ENCODE measurements at places on chromosomes 6 and 20.

DNA sequence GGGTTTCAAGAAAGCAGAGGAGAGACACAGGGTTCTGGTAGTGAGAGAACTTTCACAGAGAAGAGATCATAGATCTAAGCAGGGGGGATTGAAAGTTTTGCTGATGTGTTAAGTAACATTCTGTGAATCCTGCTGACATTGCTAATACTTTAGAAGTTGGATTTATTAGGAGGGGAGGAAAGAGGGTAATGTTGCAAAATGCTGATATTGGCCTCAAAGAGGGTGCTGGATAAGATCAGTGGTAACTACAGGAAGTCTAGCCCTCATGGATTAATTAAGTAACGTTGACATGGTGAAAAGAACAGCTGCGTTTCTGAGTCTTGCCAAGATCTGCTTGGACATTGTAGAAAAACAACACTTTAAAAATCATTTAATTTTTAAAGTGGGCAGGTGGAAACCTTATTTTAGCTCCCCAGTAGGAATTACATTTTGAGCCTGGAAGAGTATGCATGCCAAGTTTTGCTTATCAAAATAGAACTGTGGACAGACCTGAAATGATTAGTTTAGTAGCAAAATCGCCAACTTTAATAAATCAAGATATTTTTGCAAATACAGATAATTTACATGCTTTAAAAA, 606.0 kb upstream of the HTR1E start:
- no peak for DNase-seq

DNA sequence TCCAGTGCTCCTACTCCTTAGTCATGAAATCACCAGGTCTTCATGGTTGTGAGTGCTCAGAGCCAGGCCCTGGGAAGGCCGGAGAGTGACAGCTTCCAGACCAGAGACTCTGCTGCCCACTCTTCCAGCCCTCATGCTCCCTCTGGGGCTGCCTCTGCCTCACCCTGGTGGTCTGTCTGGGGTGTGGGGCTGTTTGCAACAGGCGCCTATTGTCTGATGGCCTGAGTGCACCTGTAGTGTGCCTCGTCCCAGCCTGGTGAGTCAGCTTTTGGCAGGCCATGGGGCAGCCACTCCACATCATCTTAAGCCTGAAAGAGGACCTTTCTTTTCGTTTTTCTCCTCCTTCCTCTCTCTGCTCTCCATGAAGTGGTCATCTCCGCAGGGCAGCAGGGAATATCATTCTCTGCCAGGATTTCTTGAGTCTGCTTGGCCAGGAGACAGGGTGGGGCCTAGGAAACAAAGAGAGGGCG, 173.8 kb downstream of the VEGFA start:
- DNase-seq, result no peak

GRCh38 chr6:168884646-168885086, 369.0 kb downstream of the THBS2 start:
- DNase-seq, result peak; percentile 68

GRCh38 chr6:40500227-40500626, 86.9 kb downstream of the LRFN2 start:
- no peak for DNase-seq

DNA sequence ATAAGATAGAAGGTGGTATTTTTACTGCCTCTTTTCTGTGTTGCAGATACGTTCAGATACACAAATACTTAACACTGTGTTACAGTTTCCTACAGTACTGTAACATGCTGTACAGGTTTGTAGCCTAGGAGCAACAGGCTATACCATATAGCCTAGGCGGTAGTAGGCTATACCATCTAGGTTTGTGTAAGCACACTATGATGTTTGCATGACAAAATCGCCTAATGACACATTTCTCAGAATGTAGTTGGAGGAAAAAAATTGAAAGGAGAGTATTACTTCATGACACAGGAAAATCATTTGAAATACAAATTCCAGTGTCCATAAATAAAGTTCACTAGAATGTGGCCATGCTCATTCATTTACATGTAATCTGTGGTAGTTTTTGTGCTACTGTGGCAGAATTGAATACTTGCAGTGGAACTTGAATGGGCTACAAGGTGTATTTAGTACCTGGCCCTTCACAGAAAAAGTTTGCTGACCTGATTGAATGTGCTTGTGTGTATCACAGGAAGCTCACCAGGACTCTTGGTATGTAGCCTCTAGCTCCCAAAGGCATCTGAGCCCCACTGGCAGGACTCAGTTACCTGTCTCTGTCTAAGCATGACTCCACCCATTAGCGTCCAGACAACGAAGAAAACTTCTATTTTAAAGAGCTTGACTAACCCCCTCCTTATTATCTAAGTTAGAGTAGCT, 18.8 kb downstream of the TOP1 start:
- no peak for DNase-seq

GRCh38 chr6:14130435-14131075, 13.0 kb downstream of the CD83 start:
- no peak for DNase-seq

DNA sequence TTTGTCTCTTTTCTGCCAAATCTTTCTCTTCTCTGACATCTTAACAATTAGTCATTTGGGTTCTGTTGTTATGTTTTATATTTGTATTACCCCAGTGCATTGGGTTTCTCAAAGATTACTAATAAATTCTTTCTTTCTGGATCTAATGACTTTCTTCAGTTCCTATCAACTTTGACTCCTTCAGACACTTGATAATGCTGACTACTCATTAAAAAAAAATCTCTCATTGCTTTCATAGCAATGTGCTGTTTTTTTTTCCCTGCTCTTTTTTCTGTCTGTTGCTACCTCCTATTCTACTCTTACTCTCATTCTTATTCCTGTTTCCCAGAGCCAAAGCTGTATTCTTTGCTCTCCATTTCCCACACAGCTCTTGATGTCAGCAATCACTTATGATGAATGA, 81.3 kb upstream of the MAP3K7 start:
- no peak for DNase-seq

GRCh38 chr20:13492001-13492481, 146.7 kb downstream of the TASP1 start:
- DNase-seq, result peak; percentile 23

DNA sequence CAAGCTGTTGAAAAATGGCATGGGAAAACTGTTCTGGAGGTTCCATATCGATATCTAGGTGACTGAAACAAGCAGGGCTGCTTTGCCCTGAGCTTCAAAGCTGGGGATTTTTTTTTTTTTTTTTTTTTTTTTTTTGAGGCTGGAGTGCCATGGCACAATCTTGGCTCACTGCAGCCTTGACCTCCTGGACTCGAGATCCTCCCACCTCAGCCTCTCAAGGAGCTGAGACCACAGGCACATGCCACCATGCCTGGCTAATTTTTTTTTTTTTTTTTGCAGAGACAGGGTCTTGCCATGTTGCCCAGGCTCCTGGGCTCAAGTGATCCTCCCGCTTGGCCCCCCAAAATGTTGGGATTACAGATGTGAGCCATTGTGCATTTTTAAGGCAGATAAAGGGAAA, 11.0 kb downstream of the ERGIC3 start:
- DNase-seq, result no peak

GRCh38 chr20:13650474-13650873, 11.7 kb upstream of the TASP1 start:
- no peak for DNase-seq

DNA sequence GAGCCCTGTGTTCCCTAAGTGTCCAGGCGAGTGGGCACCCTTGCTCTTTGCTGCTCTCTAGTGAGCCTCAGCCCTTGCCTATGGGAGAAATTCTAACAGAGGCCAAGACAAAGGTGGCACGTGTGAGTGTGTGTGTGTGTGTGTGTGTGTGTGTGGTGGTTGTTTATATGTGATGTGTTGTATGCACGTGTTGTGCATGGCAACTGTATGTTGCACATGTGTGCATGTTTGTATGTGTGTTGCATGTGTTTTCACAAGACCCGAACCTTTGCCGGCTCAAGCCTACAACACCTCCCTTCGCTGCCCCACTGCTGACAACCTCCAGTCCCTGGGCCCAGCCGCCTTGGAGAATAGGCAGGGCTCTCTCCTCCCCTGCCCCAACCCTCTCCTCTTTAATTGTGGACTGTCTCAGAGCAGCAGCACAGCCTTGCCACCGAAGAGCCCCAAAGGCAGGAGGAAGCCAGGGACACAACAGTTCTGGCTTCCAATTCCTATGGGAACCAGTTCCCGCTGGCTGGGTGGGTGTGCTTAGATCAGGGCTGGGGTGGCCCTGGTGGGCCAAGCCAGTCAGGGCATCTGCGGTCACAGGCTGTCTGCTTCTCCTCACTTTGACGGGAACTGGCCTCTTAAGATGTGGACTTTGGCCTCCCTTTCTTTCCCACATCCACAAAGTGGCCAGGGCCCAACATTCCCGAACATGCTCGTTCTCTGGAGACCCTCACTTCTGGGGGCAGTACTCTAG, 2.7 kb downstream of the KCNK16 start:
- DNase-seq, result no peak

GRCh38 chr20:35014537-35014936, 58.9 kb downstream of the MYH7B start:
- DNase-seq, result no peak

DNA sequence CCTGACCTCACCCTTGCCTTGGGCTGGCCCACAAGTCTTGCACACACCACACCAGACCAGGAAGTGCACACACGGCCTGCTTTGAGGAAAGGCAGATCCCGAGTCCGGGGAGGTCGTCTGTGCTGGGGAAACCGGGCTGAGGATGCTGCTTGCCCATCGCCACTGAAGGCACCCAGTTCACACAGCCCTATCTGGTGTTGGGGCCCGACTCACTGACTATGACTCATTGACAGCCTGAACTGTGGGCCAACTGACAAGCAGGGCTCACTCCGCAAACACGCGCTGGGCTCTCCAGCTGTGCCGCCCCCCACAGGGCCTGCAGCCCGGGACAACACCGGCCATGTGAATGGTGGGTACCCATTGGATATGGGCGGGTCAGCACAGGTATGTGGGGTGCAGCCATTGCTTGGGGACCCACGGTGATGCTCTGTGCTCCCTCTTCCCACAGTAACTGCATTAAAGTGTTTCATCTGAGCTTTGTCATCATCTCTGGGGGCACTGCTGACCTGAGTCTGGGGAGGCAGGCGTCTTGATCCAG, 1.6 kb downstream of the SAMD10 start:
- no peak for DNase-seq

DNA sequence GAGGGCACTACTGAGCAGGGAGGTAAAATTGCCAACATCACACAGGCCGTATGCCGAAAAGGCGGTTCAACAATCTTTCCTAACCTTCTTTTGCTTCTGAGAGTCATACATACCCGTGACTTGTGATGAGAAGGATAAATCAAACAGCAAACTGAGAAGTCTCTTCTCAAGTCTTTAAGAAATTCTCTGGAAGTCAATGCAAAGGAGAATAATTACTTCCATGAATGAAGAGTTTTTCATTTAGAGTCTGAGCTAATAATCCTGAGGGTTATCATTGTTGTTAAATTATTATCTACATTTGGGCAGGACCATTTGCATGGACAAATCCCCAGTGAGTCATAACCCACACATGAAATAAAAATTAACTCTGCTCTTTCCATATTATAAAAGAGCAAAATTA, 22.4 kb upstream of the ILRUN start:
- DNase-seq, result no peak

DNA sequence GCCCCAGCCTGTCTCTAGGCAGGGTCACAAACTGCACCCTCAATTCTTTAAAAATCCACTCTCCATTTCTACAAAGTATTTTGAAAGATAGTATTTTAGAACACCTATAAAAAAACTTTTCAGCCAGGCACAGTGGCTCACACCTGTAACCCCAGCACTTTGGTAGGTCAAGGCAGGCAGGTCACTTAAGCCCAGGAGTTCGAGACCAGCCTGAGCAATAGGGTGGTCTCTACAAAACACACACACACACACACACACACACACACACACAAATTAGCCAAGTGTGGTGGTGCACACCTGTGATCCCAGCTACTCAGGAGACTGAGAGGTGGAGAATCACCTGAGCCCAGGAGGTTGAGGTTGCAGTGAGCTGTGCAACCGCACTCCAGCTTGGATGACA, 30.2 kb downstream of the SLC23A2 start:
- no peak for DNase-seq

DNA sequence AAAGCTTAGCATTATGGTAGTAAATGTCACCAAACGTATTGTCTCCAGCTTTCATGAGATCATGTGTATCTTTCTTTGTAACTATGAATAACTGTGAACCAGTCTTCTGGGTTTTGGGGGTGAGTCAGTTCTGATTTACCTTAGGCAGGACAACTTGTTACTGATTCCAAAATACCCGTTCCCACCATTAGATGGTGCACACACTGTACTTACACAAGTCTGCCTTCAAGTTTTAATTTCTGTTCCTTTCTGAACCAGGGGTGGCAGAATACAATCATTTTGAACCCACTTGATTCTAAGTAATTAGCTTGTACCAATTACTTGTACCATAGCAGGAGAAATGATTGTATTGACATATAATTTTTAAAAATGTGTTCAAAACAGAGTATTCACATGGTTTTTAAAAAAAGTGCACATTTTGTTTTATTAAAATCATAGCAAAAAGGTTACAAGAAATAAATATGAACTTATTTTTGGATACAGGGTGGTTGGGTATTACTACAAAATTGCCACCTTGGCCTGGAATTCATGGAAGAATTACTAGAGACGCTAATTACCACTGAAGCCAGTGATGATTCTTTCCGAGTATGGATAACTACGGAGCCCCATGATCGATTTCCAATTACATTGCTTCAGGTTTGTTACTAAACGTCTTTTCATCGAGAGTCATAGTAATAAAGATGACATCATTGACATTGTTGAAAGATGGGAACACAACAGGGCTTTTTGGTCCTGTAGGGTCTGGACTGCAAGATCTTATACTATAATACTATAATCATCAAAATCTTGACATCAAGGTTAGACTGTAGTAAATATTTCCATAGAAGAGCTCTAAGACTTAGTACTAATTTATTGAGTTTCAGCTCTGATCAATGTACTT, 75.2 kb upstream of the GLP1R start:
- peak; percentile 44 for DNase-seq

GRCh38 chr6:75176076-75176582, 29.7 kb downstream of the COL12A1 start:
- DNase-seq, result no peak
